ENCODE measurements at places on chromosomes 13 and 19.

DNA sequence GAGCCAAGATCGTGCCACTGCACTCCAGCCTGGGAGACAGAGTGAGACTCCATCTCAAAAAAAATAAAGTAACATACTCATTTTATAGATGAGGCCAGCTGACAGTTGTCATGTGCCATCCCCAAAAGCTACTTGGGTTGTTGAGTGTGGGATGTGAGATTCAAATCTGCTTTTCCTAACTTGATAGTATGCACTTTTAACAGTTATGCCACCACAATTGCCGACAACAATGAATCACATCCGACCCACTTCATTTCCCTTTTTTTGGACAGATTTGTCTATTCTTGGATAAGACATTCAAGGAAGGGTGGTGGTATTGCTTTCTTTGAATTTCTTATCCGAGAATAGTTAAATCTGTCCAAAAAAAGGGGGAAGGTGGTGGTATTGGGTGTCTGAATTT, 16.3 kb upstream of the DNMT1 start:
- DNase-seq = no peak

DNA sequence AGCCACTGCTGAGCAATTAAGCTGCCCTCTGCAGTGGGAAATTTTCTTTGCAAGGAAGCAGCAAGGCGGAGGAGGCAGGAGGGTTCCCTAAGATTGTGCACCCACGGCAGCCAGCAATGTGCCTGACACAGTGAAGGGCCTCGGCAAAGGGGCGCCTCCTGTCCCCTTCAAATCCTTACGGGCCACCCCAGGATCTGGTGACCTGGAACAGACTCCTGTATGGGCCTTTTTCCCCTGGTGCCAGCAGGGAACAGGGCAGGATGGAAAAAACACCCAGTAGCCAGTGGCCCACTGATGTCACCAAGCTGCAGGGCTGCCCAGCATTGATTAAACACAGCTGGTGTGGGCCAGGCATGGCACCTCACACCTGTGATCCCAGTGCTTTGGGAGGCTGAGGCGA, 86.7 kb downstream of the GNG7 start:
- no peak for DNase-seq

DNA sequence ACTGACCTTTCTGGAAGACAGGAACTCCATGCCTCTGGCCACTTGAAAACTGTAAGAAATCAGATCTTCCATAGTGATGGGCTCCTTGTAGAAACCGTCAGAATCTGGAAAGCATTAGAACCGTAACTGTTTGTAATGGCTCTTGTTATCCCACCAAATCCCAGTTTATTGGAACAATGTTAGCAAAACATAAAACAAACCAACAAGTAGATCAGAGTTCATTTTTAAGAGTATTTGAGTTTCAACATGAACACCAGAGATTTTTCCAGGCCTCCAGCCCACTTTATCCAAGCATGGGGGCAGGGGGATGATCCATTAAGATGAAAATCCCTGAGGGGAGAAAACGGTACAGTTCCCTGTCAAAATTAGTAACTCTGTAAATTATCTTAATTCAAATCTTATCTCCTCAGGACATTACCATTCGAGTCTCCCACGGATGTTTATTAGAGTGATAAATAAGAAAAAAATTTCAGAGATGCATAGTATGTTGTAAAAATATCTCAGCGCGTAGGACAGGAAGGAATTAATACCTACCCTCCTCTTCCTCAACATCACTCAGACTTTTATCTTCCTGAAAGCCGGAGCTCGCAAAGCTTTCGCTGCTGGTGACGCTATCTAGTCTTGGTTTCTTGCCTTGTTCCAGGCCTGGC, 172.5 kb downstream of the FLT1 start:
- no peak for DNase-seq

DNA sequence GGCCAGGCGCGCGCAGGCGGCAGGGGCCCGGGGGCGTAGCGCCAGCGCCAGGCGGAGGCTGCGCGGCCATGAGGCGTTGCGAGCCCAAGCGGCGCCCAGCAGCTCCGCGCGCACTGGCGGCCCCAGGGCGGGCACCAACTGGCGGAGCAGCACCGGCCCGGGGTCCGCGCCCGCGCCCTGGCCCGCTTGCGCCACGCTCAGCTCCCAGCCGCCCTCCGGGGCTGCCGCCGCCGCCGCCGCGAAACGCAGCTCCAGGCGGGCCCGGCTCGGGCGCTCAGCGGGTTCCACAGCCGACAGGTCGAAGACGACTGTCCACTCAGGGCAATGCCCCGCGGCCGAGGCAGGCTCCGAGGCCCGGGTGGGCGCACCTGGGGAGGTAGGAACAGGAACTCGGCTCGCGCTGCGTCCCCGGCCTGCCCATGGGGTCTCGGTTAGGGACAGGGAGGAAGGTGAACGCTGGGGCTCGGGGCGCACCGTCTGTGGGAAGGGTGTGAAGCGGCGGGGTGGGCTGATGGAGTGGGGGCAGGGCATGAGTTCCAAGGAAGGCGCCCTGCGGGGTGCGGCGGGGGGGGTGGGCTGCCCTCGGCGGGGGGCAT, 26.8 kb downstream of the CERS1 start:
- DNase-seq = no peak

- DNase-seq = no peak
These were observed 12.4 kb upstream of the ZNF486 start for GRCh38 chr19:20154636-20155035.

DNA sequence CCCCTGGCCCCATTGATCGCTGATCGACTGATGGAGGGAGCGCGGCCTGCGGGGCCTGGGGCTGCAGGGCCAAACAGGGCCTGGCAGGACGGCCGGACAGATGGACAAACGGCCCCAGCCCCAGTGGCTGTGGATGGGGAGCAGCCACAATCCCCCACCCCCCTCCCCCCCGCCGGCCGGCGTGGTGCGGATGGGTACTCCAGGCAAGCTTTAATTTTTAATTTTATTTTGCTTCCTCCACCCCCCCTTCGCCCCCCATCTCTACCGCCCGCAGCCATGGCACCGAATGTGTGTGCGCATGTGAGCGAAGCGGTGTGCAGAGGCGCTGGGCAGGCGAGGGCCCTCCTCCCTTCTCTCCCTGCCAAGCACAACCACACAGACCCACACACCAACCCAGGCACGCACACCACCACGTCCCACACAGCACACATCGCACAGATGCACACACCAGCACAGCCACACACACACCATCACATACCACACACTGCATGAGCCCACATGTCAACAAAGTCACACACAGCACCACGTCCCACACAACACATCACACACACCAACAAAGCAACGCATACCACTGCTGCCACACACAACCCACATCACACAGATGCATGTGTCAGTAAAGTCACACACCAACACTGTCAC, 12.4 kb downstream of the ERFL start:
- DNase-seq = no peak

GRCh38 chr19:18264137-18264854, 10.0 kb downstream of the IQCN start:
- DNase-seq = no peak

DNA sequence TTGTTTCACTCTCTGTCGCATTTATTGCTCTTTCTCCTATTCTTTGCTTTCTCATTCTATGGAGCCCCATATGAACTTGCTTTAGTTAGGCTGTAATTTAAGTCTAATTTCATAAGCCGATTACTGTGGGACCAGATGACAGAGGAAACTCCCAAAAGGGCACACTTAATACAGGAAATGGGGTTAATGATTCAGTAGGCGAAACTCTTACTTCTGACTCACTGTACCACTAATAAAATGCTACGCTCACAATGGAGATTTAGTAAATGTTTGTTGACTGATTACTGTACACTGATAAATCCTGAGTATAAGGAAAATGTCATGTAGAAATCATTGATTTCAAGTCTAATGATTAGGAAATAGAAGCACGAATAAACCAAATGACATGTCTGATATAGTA, 276.4 kb downstream of the KLF5 start:
- DNase-seq = no peak

DNA sequence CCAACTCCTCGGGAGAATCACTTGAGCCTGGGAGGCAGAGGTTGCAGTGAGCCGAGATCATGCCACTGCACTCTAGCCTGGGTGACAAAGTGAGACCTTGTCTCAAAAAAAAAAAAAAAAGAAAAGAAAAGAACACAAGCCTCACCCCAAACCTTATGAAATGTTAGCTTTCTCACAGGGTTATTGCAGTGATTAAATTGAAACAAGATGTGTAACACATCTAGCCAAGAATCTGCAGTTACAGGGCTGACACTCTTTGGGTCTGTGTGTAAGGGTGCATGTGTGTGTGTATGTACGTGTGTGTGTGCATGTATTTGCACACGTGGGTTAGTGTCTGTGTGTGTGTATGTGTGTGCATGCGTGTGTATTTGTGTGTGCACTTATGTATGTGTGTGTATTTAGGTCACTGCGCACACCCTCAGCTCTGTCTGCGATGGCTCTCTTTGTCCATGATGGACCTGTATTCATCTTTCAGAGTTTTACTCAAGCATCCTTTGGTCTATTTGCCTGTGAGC, 336.3 kb downstream of the UQCRFS1 start:
- DNase-seq = no peak

GRCh38 chr19:41623360-41623759, 3.5 kb downstream of the CEACAM4 start:
- no peak for DNase-seq

DNA sequence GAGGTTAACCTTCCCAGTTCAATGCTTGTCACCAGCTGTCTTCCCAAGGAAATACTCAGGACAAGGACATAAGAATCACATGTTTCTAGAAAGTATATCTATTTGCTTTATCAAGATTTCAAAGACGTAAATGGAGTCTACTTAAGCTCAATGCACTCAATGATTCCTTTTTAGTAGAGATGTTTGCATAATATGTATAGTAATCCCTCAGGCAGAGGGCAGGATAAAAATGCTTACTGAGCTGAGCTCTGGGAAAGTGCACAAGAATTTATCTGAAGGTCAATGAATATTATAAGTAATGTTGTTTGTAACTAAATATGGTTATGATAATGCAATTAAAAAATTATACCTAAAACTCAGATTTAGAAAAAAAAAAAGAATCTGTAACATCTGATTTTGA, 1309.4 kb upstream of the SLC10A2 start:
- DNase-seq = no peak

- DNase-seq = peak; percentile 21
These were observed 1.5 kb downstream of the UNC13A start for GRCh38 chr19:17686592-17687024.

DNA sequence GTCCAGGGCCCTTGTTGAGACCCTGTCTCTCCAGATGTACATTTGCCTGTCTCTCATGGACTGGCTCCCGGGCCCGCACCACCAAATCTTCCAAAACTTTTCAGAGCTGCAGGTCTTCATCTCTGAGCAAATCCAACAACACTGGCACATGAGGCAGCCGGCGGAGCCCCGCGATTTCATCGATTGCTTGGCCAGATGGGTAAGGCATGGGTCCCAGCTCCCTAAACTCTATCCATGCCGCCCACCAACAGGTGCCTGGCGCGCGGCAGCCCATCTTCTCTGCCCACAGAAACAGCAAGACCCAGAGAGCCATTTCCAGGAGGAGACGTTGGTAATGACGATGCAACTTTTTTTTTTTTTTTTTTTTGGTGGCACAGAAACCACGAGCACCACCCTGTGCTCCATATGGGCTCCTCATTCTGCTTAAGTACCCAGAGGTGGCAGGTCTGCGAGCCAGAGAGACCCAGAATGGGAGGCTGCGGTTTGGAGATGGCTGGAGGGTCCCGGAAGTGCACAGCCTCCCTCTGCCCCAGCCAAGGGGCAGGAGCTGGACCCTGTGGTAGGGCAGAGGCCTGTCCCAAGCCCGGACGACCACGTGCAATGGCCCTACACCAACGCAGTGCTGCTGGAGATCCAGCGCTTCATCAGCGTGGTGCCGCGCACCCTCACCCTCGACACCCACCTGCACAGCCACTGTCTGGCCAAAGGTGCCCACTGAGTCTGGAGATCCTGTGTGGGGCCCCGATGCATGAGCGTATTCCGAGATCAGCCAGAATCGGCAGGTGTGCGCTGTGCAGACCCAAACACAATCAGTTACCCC, 22.6 kb downstream of the CYP2F1 start:
- no peak for DNase-seq

- DNase-seq = no peak
These were observed 1.4 kb upstream of the USF2 start for GRCh38 chr19:35267353-35267817.

DNA sequence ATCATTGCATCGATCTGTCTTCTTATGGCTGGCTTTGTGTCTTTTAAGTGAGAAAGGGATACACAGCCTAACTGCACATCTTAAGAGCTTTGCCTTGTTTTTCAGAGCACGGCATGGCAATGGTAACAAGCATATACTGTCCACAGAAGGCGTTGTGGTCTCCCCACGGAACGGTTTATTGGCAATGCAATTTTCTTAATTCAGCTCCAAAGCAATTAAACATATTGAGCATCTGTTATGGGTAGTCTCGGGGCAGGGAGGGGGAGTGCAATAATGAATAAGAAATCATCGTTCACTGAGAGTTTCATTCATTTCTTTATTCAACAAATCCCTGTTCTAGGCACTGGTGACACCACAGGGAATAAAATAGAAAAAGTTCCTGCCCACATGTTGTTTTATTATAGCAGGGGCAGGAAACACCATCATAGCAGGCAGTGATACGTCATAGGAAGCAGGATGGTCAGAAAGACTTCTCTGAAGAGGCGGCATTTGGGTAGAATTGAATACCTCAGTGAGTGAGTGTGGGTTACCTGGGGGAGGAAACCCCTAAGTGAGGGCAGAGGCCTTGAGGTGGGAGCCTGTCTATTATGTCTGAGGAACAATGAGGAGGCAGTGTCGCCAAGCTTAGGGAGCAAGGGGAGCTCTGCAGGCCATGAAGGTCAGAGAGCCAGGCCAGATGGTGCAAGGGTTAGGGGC, 185.7 kb upstream of the KL start:
- no peak for DNase-seq

GRCh38 chr13:30711375-30711774, 24.0 kb upstream of the ALOX5AP start:
- DNase-seq = no peak

GRCh38 chr13:42021851-42022250, 26.6 kb upstream of the DGKH start:
- no peak for DNase-seq

DNA sequence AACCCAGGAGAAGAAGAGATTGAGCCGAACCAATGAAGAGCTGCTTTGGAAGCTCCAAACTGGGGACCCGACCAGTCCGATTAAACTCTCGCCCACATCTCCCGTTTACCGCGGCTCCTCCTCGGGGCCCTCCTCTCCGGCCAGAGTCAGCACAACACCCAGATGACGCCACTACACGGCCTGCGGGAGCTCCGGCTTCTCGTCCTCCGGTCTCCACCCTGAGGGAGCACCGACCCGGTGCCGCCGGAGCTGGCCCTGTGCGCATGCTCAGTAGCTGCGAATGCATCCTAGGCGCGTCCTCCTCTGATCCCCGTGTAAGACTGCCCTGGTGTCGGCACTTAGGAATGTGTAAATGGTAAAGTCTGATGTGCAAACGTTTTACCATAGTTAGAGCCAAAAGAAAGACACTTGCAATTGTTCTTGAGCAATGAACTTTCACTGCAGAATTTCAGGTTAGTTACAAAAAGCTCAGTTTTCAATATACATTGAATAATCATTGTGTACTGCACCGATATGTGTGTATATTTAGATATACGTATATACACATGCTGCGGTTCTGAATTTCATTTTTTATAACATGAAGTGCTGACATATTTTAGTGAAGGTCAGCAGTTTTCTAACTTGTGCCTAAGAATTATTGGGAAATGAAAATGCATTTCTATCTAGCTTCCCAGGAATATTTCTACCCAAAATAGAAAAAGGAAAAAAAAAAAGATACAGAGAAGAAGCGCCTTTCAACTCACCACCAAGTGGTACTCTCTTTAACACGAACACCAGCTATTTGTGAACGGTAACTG, 92.2 kb downstream of the SLC7A1 start:
- no peak for DNase-seq

All from NCI-H1436 (cell line).